Left colon (tissue), 2 donors: ENCODE measurements at places on chromosomes 4 and X. TPM values are rescaled to one million over a fixed set of nuclear protein-coding genes. Genes with fewer than 3 reads are reported as not detected.
A peak's percentile ranks its signal among the peaks of the same experiment; 100 is the strongest.

DNA sequence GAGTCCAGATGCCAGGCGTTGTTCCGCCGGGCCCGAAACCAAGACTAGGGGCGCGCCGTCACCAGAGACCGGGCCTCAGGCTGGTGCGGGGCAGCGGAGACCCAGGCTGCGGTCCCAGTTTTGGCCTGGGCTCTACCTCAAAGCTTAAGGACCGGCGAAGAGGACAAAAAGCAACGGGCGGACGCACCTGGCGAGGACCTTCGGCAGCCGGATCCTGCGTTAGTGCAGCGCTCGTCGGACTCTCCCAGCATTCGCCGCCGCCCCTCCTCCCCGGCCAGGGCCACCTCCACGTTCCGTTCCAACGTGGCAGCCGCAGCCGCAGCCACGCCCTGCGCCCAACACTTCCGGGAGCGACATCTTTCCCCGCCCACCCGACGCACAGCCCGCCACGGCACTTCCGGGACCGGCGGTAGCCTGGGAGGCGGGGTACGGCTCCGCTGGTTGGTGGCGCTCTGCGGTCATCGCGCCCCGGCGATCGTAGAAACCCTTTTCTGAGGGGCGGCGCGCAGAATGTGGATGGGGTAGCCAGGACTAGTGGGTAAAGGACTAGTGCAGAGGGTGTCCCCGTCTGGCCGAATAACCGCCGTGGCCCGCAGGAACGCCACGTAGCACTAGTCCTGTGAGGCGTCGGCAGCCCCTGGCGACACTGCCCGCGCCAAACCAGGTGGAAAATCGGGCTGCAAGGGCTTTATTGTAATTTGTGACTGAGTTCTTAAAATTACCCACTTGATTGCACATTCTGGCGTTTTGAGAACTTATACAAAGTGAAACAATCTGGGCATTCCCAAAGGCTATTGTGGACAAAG lies at the start of gene SEC31A:
SEC31A (minus strand) TSS at position 253 of the 806 bp plus-strand sequence. CDS start 9,217 bp downstream, outside the sequence.
- DNase-seq: peak; percentile 97

VCX3B gene
- not detected for total RNA-seq

- peak; percentile 27 for DNase-seq
Measured at GRCh38 chrX:28177202-28177601, 196.0 kb upstream of the DCAF8L1 start.

DNA sequence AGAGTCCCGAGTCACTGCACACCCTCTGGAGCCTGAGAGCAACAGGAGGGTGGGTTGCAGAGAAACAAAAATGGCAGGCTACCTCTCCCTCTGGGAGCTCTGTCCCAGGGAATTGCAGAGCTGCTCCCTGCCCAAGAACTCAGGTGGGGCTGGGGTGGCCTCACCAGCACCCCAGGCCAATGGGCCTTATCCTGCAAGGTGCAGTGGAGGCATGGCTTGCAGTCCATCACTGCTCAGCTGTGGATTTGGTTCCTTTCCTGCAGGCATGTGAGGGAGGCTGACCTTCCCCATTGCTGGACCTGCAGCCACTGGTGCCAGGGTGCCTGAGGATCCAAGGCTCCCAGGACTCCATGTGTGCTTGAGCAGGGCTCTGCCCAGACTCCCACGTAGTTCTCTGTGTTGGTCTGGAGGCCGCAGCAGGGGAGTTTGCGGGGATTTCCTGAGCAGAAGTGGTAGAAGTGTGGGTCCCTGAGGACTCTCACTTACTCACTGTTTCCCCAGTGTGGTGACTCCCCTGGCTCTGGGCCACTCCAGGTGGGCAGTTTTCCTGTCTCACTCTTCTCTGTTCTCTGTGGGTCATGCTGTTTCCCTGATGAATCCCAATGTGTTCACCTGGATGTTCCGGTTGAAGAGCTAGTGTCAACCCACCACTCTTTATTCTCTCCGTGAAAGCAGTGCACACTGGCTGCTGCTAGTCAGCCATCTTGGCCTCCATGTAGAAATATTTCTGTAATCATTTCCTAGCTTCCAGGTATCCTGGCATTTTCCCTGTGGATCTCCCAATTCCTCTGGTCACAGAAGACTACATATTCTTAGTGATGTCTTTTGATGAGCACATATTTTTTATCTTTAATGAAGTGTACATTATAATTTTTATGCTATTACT lies 82.3 kb downstream of the ARHGAP24 start:
- no peak for DNase-seq

DNA sequence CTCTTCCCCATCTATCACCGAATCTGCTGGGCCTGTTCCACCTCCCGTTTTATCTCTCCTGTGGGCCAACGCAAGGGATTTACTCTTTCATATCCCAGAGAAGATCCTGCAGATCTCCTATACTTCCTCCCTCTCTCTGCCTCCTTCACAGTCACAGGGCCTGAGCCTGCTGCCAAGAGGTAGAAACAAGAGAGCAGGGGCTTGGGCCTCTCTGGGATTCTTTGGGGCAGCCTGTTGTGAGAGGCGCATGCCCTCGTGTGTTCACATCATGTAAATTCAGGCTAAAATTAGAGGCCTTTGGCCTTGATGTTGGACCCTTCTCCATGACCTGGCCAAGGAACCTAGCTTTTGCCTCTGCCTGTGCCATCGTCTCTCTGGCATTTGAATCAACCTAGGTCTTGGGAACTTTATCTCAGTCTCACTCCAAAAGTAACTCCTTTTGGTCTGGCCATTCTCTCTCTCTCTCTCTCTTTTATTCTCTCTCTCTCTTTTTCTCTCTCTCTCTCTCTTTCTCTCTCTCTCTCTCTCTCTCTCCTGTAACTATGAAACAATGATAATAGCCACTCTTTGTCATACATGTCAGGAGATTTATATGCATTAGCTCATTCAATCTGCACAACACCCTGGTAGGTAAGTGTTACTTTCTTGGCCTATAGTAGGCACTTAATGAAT lies 20.0 kb upstream of the EFNB1 start:
- DNase-seq: no peak

DNA sequence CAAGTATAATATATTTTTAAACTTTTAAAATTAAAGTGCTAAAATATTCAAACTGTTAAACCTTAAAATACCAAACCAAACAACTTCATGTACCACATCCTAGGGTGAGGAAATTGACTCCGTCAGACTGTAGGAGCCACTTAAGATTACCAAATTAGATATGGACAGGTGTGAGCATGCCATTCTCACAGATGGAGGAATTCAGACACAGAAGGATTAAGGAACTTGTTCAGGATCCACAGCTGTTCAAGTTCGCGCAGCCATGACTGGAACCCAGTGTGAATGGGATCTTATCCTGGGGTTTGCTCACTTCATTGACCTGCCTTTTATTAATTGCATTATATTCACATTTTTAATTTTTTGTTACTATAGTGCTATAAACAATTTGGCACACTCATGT lies 224.9 kb upstream of the PCDH7 start:
- DNase-seq: no peak

IL1RAPL2 gene
- not detected for total RNA-seq

GRCh38 chr4:159035570-159035969 lies 67.3 kb upstream of the RAPGEF2 start:
- no peak for DNase-seq

RUFY3 gene
- 37.8 TPM for total RNA-seq

USP17L19 gene
- total RNA-seq: not detected

- no peak for DNase-seq
Measured at GRCh38 chr4:185834088-185834487, 22.1 kb upstream of the SORBS2 start.

HSFX2 gene
- total RNA-seq: not detected

GRCh38 chr4:144634978-144635747 lies 10.8 kb upstream of the HHIP start:
- no peak for DNase-seq

SSX2 gene
- not detected for total RNA-seq

DNA sequence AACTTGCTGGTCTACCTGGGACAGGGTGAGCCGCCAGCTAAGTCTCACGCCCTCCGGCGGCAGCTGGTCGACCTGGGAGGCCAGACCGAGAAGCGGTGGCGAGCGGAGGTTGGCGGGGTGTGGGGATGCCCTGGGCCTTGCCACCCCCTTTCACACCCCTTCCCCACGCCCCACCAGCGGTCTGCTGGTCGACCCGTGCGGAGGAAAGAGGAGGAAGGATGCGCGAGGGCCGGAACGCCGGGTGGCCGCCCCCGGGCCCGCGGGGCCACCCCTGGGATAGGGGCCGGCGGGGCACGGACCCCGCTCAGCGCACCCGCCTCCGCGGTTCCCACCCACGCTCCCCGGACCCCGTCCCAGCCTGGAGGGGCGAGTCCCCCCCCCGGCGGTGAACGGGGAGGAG lies 28.3 kb upstream of the DCAF12L1 start:
- no peak for DNase-seq

GRCh38 chr4:6541789-6542188 lies 33.2 kb upstream of the MAN2B2 start:
- no peak for DNase-seq

- DNase-seq: no peak
Measured at GRCh38 chr4:138445098-138445497, 202.9 kb upstream of the SLC7A11 start.

DNA sequence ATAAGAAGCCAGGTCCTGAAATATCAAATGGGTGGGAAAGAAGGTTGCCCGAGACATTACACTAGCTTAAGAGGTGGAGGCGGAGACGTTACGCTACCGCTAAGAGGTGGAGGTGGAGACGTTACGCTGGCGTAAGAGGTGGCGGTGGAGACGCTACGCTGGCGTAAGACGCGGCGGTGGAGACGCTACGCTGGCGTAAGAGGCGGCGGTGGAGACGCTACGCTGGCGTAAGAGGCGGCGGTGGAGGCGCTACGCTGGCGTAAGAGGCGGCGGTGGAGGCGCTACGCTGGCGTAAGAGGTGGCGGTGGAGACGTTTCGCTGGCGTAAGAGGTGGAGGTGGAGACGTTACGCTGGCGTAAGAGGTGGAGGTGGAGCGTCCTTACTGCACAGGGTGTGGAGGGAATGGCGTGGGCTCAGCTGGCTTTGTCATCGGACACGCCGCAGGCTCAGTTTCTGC lies 12.8 kb downstream of the CYP4V2 start:
- no peak for DNase-seq

DNA sequence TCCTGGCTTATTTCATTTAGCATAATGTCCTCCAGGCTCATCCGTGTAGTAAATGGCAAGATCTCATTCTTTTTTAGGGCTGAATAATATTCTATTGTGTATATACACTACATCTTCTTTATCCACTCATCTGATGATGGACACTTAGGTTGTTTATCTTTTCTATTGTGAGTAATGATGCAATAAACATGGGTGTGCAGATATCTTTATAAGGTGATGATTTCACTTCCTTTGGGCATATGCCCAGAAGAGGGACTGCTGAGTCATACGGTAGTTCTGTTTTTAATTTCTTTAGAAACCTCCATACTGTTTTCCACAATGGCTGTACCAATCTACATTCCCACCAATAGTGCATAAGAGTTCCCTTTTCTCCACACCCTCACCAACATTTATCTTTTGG lies 317.6 kb upstream of the CNKSR2 start:
- no peak for DNase-seq

FAM9B gene
- total RNA-seq: not detected

ETFDH gene
- 74.1 TPM for total RNA-seq

DNA sequence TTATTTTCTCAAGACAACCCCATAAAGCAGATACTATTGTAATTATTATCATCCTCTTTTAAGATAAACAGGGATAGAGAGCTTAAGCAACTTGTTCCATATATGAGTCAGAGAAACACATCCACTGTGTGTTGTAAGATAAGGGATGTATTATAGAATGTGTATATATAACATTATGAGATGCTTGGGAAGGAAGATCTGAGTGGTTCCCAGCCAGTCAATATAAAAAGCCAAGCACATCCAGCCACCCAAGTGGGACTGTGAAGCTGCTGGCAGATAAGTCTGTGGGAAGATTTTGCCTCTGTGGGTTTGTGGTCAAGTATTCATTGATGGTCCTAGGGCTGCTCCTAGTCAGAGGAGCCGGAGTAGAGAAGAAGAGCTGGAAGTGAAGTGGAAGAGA lies 16.5 kb upstream of the BMPR1B start:
- no peak for DNase-seq

DCLK2 gene
- 3.1 TPM for total RNA-seq

- no peak for DNase-seq
Measured at GRCh38 chr4:124132161-124132560, 580.4 kb downstream of the ANKRD50 start.

DNA sequence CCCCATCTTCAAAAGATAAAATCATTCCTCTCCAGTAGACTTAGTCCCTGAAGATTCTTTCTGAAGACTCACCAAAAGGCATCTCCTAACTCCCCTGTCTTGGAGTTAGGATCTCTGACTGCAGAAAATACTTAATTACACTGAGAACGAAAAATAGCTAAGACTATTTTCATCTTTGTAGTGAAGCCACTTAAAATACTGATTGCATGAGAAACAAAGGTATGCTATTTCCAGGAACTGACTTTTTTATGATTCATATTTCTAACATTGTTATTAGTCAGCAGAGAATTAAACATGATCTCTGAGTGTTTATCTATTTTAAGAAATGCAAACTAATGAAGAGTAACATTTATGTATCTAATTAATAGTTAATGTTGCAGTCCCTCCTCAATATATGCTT lies 71.8 kb upstream of the NR3C2 start:
- DNase-seq: no peak

DNA sequence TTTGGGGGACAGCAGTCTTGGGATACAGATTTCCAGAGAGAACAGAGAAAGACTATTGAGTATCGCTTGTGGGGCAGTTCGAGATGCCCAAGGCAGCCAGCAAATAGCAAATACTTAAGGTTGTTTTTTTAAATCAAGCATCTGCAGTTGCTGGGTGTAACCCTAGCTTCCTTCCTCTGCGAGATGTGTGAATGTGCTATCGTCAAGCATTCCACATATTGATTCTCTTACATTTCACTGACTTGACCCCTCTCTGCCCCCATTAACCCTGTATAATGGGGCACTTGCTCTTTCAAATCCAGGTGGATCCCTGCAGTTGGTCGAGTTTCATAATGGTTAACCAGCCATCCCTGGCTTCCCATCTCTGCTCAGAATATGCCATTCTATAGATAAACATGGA lies 23.5 kb downstream of the KCNE5 start:
- DNase-seq: no peak

DNA sequence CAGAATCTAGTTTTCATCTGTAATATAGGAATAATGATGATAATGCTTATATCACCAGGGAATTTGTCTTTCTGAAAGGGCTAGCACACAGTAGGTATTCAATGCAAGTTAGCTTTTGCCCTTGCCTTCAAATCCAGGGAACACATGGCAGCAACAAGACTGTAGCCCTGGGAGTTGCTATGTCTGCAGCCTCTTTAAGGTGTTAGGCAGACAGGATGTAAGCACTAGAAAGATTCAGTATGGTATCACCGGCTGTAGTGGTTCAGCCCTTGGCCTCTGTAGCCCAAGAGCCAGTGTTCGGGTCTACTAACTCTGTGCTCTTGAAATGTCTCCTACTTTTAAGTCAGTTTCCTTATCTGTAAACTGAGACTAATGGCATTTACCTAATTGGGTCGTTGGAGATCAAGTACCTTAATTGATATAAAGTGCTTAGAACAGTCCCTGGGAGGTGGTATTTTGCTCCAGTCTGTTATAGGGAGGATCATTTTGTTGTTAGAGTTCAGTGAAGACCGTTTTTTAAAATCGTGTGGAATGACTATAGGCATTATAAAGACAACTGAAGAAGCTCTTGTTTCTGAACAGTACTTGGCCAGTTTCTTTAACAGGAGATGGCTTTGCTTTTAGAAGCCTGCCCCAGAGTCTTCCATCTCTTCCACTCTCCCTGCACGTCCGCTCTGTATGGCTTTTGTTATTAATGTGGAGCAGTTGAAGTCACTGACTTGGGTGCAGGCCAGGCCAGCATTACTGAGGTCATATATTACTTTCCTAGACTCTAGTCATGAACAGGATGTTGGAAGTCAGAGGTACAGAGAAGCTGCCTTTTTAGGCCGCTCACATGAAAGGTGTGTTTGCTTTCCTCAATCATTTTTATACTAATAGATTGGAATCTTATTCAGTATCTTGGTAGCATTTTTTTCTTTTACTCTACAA lies 44.8 kb downstream of the GAB1 start:
- DNase-seq: peak; percentile 83

GRCh38 chr4:113901994-113902787 lies 77.3 kb downstream of the ARSJ start:
- peak; percentile 72 for DNase-seq

MGARP gene
- total RNA-seq: 0.22 TPM
